ENCODE measurements at places on chromosomes 3 and 15.
A peak's percentile ranks its signal among the peaks of the same experiment; 100 is the strongest.

DNA sequence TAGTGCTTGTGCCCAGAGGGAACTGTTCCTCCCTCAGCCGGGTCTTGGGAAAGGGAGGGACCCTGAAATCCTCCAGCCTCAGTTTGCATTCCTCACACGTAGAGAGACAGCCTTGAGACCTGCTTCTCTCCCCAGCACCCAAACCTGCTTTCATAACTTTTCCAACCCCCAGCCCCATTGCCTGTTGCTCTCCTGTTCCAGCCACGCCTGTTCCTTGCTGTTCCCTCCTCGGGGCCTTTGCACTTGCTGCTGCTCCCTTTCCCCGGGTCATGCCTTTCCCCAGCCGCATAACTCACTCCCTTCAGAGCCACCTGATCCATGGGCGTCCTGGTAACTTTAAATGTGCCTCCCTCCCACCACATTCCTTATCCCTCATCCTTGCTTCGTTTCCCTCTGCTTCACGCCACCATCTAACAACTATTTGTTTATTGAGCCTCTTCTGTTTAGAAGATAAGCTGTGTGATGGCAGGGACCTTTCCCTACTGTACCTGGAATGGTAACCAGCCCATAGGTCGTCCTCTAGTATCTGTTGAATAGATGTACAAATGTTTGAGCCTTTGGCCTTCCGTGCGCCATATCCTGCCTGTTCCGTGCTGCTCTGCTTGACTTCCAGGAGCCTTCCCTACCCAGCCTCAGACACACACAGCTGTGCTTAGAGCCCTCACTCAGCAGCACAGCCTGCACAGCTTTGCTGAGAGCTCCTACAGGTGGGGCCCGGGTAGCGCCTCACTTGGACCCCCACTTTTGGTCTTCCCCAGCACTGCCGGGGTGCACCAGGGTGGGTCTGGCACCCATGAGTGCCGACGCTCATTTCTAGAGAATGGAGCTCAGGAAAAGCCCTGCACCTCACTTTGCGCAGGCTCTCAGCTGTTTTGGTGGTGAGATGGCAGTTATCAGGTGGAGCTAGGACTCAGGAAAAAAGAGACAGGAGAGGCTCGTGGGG lies 60.2 kb downstream of the SCN5A start:
- DNase-seq: no peak

DNA sequence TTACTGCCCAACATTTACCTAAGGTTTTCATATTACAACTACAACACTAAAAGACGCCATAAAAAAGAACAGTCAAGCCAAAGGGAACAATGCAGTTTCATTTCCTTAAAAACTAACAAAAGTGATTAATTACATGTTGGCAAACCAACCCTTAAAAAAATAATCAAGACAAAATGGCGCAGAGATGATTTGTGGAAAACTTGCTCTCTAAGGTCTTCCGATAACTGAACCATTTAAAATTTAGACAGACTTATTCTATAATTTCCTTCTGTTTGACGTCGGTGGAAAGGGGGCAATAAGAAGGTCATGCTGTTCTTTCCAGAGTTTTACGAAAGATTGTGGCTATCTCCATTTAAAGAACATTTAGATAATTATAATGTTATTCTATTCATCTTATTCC lies 87.6 kb downstream of the RYK start:
- no peak for DNase-seq

DNA sequence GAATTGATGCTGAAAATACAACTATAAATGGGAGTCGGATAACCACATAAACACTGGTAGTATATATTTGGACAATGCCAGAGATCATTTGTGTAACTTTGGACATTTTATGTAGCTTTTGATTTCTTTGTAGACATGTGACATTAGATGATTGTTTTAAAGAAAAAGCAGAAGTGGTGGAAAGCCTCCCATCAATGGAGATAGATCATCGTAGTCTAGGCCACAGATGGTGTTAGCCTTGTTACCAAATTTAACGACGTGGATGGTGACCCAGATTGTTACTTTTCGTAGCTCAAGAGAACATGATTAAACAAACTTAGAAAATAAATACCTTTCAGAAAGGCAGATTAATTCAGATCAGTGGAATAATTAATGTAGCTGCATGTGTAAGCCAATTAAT lies 8.8 kb downstream of the CACNA1D start:
- no peak for DNase-seq

- no peak for DNase-seq
These were observed 11.5 kb downstream of the CSK start for GRCh38 chr15:74793135-74794028.

GRCh38 chr15:45376300-45376928 lies 1.9 kb downstream of the GATM start:
- DNase-seq: no peak

DNA sequence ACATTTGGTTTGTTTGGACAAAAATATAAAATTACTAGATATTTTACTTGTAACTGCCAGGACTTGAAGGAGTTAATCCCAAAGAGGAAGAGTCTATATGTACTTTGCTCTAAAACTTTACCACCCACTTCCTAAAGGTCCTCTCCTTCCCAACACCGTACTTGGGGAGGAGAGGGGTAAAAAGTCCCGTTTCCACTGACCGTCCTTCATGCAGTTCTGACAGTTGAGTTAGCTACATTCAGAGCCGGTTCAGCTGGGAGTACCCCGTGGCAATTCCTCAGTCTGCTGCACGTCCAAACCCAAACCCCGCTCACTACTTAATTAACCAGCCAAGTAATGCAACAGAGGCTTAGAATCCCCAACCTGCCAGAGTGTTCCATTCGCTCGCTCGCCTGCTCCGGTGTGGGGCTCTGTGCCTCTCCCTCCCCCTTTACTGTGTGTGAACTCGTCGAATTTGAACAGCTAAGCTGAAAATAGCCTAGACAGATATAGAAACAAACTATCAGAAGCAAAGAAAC lies 519.7 kb downstream of the FOXP1 start:
- DNase-seq: peak; percentile 19

- DNase-seq: no peak
These were observed 4.6 kb upstream of the SMCO1 start for GRCh38 chr3:196519718-196520082.

DNA sequence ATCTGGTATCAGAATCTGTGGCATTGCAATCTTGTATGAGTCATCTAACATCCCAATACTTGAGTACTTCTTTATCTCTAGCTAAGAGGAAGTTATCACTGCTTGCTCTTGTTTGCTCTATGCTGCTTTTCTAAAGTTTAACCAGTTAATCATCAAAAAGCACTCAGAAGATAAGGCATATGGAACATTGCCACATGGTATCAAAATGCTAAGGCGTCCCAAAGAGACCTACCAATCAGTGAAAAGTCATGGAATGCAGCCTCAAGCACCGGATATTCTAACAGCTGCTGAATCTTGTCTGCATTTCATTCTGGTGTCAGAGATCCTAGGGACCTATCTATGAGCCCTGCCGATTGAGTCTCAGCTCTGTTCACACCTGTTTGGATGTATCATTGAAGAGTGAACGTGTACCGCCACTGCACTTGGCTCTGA lies 192.8 kb downstream of the ARPP21 start:
- DNase-seq: no peak

DNA sequence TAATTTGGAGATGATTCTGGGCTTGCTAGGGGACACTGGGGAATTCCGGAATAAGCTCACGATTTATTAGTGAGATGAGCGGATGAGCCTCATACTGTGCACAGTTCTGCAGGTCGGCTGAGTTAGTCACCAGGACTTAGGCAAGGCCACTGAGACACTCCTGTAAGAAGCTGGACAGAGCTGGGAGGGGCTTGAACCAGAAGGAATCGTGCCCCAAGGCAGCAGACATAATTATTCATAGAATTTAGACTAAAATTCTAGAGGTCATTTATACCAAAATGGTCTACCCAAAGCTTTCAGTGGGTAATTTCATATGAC lies 121.4 kb downstream of the VGLL4 start:
- DNase-seq: no peak

DNA sequence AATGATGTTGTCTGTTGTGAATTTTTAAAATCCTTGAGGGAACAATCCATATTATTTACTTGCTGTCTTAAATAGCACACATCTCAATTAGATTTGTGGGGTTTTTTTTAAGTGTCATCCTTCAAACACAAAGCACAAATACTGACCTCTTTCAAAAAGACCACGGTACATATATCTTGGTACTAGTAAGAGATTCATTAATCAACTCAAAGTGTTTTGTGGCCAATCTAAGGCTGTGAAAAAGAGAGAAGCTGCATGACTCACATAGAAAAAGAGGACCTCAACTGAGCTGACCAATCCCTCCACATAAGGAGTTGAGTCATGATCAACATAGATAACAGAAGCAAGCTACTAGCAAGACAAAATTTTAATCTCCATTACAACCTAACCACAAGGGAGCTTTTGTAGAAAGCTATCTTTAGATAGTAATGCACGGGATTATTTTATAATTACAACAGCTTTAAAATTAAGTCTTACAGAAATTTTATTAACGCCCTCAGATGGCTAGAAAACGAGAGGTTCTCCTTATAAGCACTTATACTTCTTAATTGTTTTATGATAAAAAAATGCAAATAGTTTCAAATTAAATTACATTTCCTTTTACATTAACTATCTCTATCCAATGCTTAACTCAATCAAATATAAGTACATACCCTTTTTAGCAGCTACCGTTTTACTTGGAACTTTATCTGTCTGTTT lies 60.5 kb downstream of the TOP2B start:
- DNase-seq: no peak

GRCh38 chr3:37115446-37115845 lies 58.9 kb downstream of the LRRFIP2 start:
- no peak for DNase-seq
